ENCODE measurements at places on chromosomes 7 and 10.

DNA sequence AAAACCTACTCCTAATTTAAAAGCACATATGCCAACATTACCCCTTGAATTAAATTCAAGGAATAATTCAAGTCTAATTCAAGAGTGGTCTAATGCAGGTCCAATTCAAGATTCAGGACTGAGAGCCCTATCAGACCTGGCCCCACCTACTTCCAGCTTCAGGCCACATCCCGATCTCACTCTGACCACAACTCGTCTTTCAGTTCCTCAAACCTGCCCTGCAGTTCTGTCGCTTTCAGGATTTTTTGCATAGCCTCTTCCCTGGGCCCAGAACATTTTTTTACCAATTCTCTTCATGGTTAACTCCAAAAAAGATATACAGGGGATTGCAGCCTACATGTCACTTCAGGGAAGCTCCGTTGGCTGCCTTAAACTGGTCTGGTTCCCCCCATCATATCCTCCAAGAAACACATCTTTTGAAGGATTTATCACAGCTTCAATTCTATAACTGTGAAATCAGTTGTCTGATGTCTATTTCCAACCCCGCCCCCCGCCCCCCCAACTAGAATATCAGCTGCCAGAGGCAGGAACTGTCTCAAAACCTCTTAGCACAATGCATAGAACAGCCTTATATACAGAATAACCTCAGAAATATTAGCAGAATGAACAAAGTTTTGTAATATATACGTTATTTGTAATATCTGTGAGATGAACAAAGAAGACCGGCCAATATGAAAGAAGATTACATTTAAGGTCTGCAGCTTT is 20.8 kb downstream of the CCDC6 start:
- no peak for DNase-seq

DNA sequence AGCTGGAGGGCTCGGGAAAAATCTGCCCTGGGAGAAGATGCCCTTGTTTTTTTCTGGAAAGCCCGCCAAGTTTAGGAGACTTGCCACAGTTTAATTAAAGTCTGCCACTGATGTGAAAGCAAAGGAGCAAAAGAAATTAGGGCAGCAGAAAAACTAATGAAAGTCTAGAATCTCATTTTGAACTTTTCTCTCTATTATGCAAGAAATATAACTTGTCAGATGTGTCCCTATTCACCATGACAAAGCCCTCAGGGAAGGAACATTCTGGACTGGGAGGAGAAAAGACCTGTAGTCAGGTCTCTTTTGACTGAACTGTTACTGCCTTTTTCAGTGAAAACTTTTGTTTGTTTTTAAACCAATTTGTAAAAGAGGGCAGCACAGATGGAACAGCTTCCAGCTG is 715.5 kb downstream of the SORCS3 start:
- DNase-seq = no peak

DNA sequence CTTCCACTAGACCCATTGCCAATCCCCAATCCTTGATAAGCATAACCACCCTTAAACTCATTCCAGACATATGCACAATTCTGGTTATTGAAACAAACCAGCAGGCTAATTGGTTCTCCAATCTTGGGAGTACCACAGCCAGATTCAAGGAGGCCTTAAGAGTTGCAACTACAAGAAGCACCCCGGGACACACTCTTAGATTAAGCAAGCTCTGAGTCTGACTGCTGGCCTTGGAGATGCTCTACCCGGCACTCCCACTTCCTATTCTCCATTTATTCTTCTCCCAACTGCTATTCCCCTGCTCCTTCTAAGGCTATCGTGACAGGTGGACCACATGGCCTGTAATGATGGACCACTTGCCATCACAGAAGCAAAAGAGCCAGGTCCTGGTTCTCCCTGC is 40.3 kb downstream of the CYTH3 start:
- DNase-seq = no peak

- no peak for DNase-seq
These were observed 35.6 kb upstream of the PPP1R17 start for GRCh38 chr7:31651234-31652062.

GRCh38 chr10:22669163-22669711 is 45.1 kb downstream of the PIP4K2A start:
- DNase-seq = no peak

GRCh38 chr7:159084069-159084801 is 60.4 kb downstream of the VIPR2 start:
- peak; percentile 55 for DNase-seq

DNA sequence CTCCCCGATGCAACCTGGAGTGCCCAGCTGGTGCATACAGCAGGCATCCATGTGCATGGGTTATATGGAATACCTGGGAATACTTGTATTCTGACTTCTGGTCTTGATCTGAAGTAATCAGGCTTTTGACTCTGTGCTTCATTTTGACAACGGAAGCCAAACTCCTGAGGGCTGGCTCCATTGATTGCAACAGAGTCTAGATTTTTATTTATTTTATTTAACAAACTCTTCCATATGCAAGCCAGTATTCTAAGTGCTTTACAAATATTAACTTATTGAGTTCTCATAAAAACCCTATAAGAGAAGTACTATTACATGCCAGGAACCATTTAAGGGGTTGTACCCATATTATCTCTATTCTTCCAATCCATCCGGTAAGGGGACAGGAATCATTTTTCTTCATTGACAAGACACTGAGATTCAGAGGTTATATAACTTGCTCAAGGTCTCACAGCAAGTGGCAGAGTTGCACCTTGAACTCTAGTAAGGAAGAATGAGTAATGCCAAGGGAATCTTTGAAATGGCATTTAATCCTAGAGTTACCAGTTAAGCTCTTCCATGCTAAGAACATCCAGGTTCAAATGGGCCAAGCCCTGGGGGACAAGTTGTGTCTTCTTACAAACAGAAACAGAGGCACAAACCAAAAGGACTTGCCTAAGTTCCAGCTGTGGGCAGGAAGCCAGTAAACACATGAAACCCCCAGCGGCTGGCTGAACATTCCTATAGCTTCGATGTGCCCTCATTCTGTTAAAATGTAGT is 241.0 kb downstream of the WDR11 start:
- DNase-seq = no peak

DNA sequence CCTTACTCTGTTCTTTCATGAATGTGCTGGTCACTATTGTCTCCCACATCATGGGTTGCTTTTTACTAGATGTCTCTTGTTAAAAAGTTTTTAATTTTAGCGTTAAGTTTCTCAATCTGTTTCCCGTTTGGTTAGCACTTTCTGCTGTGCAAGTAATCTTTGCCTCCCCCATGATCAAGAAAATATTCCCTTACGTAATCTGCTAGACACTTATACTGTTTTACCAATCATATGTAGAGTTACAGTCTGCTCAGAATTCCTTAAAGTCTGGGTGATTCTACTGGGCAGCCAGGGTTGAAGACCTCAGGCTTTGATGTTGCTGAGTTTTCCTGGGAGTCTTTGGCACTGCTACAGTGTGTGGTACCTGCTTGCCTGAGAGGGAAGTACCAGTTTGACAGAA is 38.2 kb upstream of the RPA3 start:
- no peak for DNase-seq

GRCh38 chr10:123870260-123870659 is 21.3 kb downstream of the CPXM2 start:
- no peak for DNase-seq

DNA sequence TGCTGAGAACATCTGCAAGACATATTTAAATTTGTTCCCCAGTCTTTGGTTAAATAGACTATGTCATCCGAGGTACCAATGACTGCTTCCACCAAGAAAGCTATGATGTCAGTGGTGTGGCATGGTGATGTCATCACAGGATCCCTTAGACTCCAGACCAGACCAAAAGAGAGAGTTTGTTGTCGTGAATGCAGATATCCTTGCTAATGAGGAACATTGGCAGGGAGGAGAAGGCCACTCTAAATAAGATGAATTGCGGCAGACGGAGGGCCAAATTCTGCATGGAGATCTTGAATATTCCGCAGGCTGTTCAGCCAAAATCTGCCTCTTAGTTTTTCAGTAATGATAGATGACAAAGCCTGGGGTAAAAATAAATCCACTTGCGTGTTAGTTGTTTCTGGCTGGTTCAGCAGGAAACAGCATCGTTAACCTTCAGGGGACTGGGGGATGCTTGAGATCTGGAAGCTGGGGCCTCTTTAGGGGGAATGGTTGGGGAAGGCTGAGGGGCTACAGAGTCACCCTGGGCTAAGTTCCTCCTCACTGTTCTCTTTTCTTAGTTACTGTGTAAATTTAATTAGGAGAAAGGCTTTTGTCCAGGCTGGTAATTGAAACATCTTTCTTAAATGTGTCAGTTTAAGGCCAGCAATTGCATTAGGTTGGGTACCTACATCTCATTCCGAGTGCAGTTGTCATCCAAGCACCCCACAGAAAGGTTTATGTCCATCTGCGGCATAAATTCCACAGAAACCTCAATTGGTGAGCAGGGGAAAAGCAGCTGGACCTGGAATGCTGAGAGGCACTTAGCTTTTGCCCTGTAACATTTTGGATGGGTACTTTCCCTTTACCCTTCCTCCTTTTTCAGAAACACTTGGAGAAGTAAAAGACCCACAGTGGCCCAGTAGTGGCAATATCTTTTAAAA is 11.6 kb upstream of the CAMK1D start:
- DNase-seq = no peak

DNA sequence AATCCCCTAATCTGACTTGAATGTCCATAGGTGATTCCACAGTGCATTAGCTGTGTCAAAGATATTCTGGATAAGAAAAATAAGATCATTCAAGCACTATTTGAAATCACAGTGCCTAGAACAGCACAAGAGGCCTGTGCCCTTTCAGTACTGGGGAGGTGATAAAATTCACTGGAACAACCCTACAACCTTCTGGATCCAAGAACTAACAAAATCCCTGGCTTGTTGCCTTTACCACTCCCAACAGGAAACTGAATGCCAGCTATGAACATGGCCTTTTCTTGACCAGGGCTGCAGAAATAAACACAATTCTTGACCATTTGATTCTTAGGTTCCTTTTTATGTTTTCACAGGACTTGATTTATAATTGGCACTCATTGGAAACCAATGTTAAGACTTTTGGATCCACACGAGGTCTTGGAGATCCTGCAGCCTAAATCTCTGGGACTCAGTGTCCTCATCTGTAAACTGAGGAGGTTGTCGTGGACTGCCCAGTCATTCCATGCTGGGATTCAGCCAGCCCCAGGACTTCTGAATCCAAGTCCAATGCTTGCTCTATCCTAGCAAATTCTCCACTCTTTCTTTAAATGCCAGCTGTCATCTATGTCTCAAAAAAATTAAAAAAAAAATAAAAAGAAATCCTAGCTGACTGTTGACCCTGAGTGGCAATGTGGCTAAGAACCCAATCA is 624.7 kb downstream of the KCNMA1 start:
- DNase-seq = no peak

DNA sequence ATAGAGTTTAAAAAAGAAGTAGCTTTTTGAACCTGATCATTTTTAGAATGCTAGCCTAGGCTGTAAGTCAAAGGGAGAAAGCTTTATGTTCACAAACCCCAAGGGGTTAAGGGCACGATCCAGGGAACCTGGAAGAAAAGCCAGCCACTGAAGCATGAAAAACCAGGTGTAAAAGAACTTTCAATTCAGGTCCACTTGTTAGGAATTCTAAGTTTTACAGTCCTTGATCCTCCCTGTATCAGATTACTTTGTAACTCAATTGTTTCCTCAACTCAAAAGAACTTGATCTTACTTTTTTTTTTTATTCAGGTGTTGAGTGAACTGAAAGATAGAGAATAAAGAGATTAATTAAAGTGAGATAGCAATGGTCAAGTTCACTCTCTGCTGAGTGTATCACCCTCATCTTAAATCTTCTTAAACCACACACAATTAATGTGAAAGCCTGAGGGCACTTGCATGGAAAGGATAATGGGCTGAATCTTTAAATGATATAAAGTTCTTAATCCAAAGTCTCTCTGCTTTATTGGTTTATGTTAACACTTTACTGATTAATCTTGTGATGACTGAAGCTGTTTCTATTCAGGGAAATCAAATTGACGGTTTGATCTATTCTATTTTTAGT is 672.2 kb upstream of the LRRN3 start:
- DNase-seq = no peak

DNA sequence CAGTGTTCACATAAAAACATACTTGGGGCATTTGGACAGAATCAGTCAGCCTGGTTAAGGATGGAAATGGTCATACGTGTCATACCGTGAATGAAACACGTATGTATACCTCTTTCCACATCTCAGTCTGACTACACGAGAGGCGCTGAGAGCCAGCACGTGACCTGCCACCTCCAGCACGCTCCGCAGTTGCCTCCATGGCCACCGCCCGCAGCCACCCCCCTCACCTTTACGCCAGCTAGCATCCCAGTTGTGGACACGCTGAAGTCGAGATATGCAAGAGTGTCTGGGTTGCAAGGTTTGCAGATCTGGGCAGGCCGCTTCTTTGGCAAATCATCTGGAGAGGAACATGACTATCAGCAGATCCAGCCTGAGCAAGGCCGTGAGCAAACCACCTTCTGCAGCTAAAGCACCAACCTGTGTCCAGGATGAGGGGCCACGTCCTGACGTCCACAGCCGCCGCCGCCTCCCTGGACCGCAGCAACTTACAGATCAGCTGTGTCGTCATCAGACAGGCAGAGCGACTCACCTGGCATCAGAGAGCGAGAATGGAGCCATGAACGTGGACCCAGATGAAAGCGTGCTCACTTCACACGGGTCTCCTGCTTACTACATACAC is 209.4 kb downstream of the ZMYND11 start:
- DNase-seq = no peak

GRCh38 chr7:2521341-2521745 is 1.8 kb downstream of the LFNG start:
- DNase-seq = no peak

DNA sequence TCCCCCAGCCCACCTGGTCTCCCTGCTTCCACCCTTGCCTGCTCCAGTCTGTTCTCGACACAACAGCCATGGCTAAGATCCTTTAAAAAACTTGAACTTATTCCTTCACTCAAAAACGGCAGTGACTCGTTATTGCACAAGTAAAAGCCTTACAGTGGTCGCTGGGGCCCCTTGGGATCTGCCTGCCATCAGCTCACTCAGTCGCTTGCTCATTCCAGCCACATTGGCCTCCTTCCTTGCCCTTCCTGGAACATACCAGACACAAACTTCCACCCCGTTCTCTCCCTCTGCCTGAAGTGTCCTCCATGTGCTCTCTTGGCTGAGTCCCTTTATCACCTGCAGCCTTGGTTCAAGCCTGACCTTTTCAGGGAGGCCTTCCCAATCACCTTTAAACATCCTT is 4.7 kb downstream of the CCNY start:
- no peak for DNase-seq

GRCh38 chr7:157339777-157340677 is 3.2 kb downstream of the DNAJB6 start:
- DNase-seq = no peak

- DNase-seq = no peak
These were observed 205.7 kb downstream of the PTPRN2 start for GRCh38 chr7:158381956-158382355.

DNA sequence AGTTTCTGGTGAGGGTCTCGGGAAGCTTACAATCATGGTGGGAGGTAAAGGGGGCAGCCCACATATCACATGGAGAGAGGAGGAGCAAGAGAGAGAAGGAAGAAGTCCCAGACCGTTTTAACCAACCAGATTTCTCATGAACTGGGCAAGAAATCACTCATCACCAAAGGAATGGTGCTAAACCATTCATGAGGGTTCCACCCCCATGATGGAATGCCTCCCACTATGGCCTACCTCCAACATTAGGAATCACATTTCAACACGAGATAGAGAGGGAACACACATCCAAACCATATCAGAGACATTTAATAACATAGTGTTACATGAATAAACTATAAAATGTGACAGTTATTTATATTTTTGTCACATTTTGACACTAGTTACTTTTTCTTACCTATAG is 214.8 kb upstream of the MAGI2 start:
- DNase-seq = no peak

Measured in coronary artery (tissue), 2 donors.